ENCODE measurements at places on chromosomes 5 and 9. TPM values are rescaled to one million over a fixed set of nuclear protein-coding genes. Genes with fewer than 3 reads are reported as not detected.

The C6 gene
- not detected for total RNA-seq

The MELK gene
- total RNA-seq: 8.7 TPM

The PRDM9 gene
- not detected for total RNA-seq

The GABBR2 gene
- total RNA-seq: 10.2 TPM

The CDH18 gene
- total RNA-seq: under 0.01 TPM

The PCDHA1 gene
- not detected for total RNA-seq

The DCAF12 gene
- 17.2 TPM for total RNA-seq

- peak; percentile 32 for DNase-seq
Observed at GRCh38 chr9:114108016-114108833, 9.1 kb upstream of the KIF12 start.

- no peak for DNase-seq
Observed at GRCh38 chr5:51881901-51882300, 498.7 kb downstream of the ISL1 start.

DNA sequence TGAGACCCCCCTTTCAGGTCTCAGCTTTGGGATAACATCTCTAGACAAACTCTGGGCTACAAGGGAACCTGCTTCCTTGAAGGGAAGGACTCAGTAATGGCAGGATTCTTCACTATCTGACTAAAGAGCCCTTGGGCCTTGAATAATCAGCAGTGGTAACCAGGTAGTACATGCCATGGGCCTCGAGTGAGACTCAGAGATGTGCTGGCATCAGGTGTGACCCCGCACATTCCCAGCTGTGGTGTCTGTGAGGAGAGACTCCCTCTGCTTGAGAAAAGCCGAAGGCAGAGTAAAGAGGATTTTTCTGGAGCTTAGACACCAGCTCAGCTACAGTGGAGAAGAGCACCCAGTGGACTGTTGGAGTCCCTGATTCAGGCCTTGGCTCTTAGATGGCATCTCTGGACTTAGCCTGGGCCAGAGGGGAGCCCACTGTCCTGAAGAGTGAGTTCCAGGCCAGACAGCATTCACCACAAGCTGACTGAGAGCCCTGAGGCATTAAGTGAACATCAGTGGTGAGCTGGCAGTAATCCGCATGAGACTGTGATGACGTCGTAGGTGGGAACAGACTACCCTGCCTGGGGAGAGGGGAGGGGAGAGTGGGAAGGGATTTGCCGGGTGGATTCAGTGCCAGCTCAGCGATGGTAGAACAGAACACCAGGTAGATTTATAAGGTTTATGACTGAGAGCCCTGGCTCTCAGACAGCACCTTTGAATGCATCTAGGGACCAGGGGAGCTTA is 5.3 kb upstream of the ZNF782 start:
- DNase-seq: no peak

- DNase-seq: no peak
Observed at GRCh38 chr9:78406146-78406545, 109.2 kb downstream of the PSAT1 start.

GRCh38 chr9:122314165-122314564 is 49.5 kb downstream of the MRRF start:
- DNase-seq: no peak

DNA sequence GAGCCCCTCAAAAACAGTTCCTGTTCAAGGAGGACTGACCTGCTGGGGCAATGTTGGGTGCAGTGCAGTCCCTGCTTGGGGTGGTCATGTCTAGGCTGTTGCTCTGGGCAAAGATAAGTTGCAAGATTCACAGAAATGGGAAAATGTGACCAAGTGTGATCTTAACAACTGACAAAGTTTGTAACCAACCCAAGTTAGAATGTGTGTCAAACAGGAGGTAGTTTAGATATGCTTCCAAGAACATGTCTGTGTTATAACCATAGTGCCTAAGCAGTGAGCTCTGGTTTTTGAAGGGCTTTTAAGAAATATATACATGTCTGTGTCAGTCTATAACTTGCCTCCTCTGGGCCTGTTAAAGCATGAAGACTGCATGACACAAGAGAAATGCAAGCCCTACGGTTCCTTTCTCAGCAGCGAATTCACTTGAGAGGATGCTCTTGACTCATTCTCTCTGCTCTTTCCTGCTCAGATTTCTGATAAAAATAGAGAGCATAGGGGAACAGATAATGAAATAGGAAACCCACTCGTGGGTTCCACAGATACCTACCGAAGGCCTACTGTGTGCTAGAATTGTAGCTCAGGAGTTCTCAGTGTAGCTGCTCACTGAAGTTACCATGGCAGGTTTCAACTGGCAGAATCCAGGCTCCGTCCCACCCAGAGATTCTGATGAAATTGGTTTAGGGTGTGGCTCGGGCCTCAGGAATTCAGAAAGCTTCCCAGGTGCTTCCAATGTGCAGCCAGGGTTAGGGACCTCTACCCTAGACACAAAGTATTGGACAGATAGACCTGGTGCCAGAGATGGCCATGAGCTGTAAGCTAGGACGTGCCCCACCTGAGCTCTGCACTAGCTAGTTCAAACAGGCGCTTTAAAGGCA is 52.4 kb downstream of the ARHGEF37 start:
- DNase-seq: no peak

- DNase-seq: no peak
Observed at GRCh38 chr5:127386557-127386956, 96.0 kb downstream of the MEGF10 start.

DNA sequence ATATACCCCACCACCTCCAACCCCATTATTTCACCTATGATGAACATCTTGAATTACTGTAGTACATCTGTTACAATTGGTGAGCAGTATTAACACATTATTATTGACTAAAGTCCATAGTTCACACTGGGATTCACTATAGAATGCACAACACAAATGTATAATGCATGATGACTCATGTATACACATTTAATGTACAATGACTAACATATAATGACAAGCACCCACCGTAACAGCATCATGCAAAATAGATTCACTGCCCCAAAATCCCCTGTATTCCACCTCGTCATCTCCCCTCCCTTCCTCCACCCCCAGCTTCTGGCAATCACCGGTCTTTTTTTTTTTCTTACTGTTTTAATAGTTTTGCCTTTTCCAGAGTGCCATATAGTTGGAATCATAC is 47.1 kb upstream of the NEK6 start:
- DNase-seq: no peak

GRCh38 chr5:154117050-154117449 is 73.5 kb upstream of the GALNT10 start:
- DNase-seq: no peak

- DNase-seq: no peak
Observed at GRCh38 chr5:154384480-154385235, 61.1 kb upstream of the SAP30L start.

DNA sequence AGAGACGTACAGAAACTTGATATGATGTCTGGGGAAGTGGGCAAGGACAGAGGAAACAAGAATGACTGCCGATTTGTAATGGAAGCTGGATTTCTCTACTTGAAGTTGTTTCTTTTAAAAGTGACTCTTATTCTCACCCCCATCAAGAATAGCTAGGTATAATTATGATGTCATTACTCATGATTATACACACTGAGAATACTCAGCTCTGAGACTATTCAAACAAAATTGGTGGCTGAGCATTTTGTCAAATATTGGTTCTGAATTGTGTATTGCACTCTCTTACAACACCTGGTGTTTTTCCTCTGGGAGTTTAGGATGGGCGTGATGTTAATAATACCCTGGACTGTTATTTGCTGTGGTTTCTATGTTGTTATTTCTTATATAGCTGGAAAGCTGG is 46.3 kb downstream of the MAST4 start:
- no peak for DNase-seq

- no peak for DNase-seq
Observed at GRCh38 chr5:162384225-162384624, 316.7 kb downstream of the GABRG2 start.

DNA sequence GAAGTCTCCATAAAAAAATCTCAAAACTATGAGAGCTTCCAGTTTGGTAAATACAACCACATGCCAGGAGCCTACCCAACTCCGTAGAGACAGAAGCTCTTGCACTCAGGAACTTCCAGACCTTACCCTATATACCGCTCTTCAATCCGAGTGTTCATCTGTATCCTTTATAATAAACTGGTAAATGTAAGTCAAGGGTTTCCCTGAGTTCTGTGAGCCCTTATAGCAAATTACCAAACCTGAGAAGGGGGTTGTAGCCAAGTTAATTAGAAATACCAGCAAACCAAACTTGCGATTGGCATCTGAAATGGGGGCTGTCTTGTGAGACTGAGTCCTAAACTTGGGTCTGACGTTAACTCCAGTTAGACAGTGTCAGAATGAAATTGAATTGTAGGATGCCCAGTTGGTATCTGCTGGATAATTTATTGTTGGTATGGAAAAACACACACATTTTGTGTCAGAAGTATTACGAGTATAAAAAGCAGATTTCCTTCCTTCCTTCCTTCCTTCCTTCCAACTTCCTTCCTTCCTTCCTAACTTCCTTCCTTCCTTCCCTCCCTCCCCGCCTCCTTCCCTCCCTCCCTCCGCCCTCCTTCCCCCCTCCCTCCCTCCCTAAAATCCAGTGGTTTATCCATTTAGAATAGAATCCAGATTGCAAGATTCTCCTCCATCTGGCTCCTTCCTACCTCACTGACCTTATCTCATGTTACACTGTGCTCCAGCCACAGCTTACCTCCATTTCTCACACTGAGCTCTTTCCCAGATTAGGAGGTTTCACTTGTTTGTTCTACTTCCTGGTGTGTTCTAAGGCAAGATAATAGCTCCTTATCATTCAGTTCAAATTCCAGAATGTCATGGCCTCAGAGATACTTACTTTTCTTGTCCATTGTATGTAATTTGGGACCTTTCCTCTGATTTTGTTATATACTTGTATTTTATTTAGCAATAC is 196.7 kb downstream of the WDR70 start:
- DNase-seq: no peak

- DNase-seq: no peak
Observed at GRCh38 chr9:71820403-71820921, 52.1 kb upstream of the CEMIP2 start.

DNA sequence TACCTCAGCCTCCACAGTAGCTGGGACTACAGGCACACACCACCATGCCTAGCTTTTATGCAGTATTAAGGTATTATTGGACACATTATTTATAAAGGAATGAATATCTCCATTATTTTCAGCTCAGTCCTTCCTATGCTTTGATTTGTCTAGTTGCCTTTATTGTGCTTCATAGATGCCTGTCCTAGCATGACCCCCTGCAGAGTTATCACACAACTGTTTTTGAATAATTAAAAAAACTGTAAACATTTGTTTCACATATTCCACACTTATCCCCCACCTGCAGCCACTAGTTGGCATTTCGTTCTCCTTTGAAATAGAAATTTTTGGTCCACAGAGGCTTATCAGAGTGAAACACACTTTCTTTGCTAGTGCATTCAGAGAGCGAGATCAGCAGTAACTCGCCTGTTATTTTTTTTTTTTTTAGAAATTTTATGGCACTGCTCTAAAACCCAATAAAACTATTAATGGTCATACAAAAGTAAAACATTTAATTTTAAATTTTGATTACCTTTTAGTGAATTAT is 151.8 kb upstream of the RASA1 start:
- DNase-seq: no peak
